Spinal cord (tissue), 10 donors: ENCODE measurements at places on chromosomes 1 and 21. TPM values are rescaled to one million over a fixed set of nuclear protein-coding genes. Genes with fewer than 3 reads are reported as not detected.

Gene OR10J4
- polyA plus RNA-seq, result not detected

Gene CLCA1
- polyA plus RNA-seq, result not detected

Gene F3
- 97.1 TPM for polyA plus RNA-seq

Gene PGLYRP3
- polyA plus RNA-seq, result not detected

Gene ZNF683
- not detected for polyA plus RNA-seq

Gene SAMD13
- polyA plus RNA-seq, result 4.0 TPM

Gene C1orf94
- 1.7 TPM for polyA plus RNA-seq

Gene KDF1
- 0.26 TPM for polyA plus RNA-seq

Gene UTS2
- polyA plus RNA-seq, result 21.2 TPM

Gene FCRL5
- not detected for polyA plus RNA-seq

Gene LCE2B
- not detected for polyA plus RNA-seq

Gene KRTAP21-2
- polyA plus RNA-seq, result not detected

Gene KRTAP6-1
- polyA plus RNA-seq, result not detected

Gene COL6A1
- polyA plus RNA-seq, result 275 TPM

Gene OLIG2
- polyA plus RNA-seq, result 143 TPM

Gene RUNX3
- 0.42 TPM for polyA plus RNA-seq

Gene DLGAP3
- polyA plus RNA-seq, result 41.1 TPM

Gene KCNT2
- polyA plus RNA-seq, result 11.2 TPM

Gene DEPDC1
- 4.2 TPM for polyA plus RNA-seq

Gene UFC1
- 165 TPM for polyA plus RNA-seq

Gene PBX1
- 118 TPM for polyA plus RNA-seq

Gene S100A5
- polyA plus RNA-seq, result not detected

Gene SRGAP2B
- polyA plus RNA-seq, result 60.9 TPM

Gene KCNJ15
- 1.4 TPM for polyA plus RNA-seq

Gene SH2D5
- 6.2 TPM for polyA plus RNA-seq

Gene TNFSF4
- 1.4 TPM for polyA plus RNA-seq

Gene CR1
- 0.22 TPM for polyA plus RNA-seq

Gene NEGR1
- 70.2 TPM for polyA plus RNA-seq

Gene GPR25
- polyA plus RNA-seq, result 0.44 TPM

Gene VTCN1
- polyA plus RNA-seq, result 0.82 TPM

Gene GBP6
- 0.23 TPM for polyA plus RNA-seq

Gene TNFRSF8
- polyA plus RNA-seq, result not detected

Gene CD2
- not detected for polyA plus RNA-seq

Gene BRWD1
- polyA plus RNA-seq, result 123 TPM

Gene OR2T12
- not detected for polyA plus RNA-seq

Gene C1QB
- polyA plus RNA-seq, result 28.6 TPM

Gene GBP7
- polyA plus RNA-seq, result 0.16 TPM

Gene ANKRD65
- 10.8 TPM for polyA plus RNA-seq

Gene MRPL9
- polyA plus RNA-seq, result 86.4 TPM

Gene RHOU
- polyA plus RNA-seq, result 23.6 TPM

Gene CFHR1
- 6.1 TPM for polyA plus RNA-seq

Gene TRIM67
- 37.2 TPM for polyA plus RNA-seq

Gene CA6
- not detected for polyA plus RNA-seq

Gene LIX1L
- 38.3 TPM for polyA plus RNA-seq

Gene LEPROT
- polyA plus RNA-seq, result 63.6 TPM

Gene NAV1
- 78.5 TPM for polyA plus RNA-seq

Gene DNAJC6
- 101 TPM for polyA plus RNA-seq

Gene SLC30A10
- polyA plus RNA-seq, result 15.9 TPM

Gene IER5
- polyA plus RNA-seq, result 10.4 TPM

Gene TSACC
- polyA plus RNA-seq, result 1.7 TPM

Gene CYP4Z1
- polyA plus RNA-seq, result 2.5 TPM

Gene FMN2
- polyA plus RNA-seq, result 55.3 TPM

Gene CACNA1S
- 0.23 TPM for polyA plus RNA-seq

Gene RAB25
- polyA plus RNA-seq, result 1.2 TPM

Gene PIK3CD
- 9.2 TPM for polyA plus RNA-seq

Gene NBPF6
- 0.13 TPM for polyA plus RNA-seq

Gene STIL
- polyA plus RNA-seq, result 4.6 TPM

Gene REN
- 0.17 TPM for polyA plus RNA-seq

Gene PAX7
- 6.1 TPM for polyA plus RNA-seq
